ENCODE measurements at places on chromosomes 3 and 15. TPM values are rescaled to one million over a fixed set of nuclear protein-coding genes. Genes with fewer than 3 reads are reported as not detected.

The APH1B gene
- polyA plus RNA-seq: 3.0 TPM

The OIP5 gene
- 0.51 TPM for polyA plus RNA-seq

- DNase-seq: no peak
These were observed 53.7 kb upstream of the MAGI1 start for GRCh38 chr3:66092175-66092995.

DNA sequence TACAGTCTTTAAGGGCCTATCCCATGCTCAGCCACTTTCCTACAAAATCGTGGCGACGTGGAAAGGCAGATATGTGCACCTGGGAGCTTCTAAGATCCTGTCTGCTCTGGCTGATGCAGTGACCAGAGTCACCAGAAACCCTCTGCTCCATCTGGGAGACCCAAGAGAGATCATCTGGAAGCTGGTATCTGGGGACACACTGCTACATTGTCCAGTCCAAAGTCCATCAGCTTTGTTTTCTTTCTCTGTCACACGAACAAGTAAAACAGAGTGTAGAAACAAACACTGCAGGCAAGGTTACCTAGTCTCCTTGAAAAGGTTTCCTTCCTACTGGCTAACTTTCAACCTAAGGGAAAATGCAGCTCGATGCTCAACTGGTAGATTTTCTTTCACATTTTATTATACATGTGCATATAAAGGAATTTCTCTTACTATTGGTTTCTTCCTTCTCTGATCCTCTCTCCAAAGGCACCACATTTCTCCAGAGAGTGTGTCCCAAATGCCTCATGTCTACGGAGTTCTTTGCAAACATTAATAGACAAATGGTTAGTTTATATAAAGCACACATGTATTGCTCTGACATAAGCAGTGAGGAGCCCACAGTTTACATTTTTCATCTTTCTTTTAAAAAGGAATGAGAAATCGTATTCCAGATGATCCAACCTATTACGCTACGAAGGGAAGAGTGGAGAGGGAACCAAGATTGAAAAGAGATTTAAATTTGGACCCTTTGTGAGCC, 8.3 kb upstream of the GREM1 start:
- DNase-seq: no peak

GRCh38 chr3:13673207-13673606, 124.3 kb downstream of the FBLN2 start:
- no peak for DNase-seq

The MINAR1 gene
- polyA plus RNA-seq: 0.18 TPM

DNA sequence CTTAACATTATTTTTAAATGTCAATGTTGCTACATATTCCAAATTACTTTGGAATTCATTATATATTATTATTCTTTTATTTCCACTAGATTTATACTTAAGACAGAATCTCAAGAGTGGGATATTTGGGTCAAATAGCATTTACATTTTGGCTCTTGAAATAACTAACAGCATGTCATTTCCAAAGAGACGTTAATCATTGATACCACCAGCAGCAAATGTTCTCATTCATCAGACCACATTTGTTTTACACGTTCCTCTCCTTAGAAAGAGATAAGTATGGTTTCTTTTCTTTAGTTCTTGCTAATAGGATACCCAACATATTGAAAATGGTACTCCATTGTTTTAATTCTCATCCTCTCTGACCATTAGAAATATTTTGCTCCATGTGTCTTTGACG, 229.8 kb downstream of the LPP start:
- no peak for DNase-seq

GRCh38 chr15:37873336-37873735, 61.1 kb upstream of the TMCO5A start:
- DNase-seq: no peak

The GOLGA8T gene
- not detected for polyA plus RNA-seq

- DNase-seq: no peak
These were observed 27.3 kb downstream of the MEF2A start for GRCh38 chr15:99593070-99593469.

The BTLA gene
- polyA plus RNA-seq: 3.8 TPM

GRCh38 chr3:43213631-43214030, 72.7 kb upstream of the SNRK start:
- no peak for DNase-seq

The UNC13C gene
- under 0.01 TPM for polyA plus RNA-seq

The EPHB1 gene
- polyA plus RNA-seq: not detected

GRCh38 chr15:34279368-34279767, 54.6 kb downstream of the EMC4 start:
- DNase-seq: no peak

DNA sequence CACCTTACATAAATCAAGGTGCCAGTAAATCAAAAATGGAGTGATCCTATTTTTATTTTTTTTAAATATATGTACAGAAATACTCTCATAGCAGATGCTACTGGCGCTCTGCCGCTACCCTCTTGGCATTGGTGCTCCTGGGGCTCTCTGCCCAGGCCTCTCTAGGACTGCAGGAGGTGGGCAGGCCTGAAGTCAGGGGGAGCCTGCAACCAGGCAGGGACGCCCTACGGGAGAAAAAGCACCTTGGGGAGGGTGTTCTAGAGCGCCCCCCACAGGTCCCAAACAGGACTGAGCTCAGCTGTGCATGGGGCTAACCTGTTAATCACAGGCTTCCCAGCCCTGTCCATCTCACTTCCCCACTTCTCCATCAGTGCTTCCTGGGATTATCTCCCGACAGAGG, 192.5 kb downstream of the SHQ1 start:
- no peak for DNase-seq

The SOX2 gene
- polyA plus RNA-seq: not detected

DNA sequence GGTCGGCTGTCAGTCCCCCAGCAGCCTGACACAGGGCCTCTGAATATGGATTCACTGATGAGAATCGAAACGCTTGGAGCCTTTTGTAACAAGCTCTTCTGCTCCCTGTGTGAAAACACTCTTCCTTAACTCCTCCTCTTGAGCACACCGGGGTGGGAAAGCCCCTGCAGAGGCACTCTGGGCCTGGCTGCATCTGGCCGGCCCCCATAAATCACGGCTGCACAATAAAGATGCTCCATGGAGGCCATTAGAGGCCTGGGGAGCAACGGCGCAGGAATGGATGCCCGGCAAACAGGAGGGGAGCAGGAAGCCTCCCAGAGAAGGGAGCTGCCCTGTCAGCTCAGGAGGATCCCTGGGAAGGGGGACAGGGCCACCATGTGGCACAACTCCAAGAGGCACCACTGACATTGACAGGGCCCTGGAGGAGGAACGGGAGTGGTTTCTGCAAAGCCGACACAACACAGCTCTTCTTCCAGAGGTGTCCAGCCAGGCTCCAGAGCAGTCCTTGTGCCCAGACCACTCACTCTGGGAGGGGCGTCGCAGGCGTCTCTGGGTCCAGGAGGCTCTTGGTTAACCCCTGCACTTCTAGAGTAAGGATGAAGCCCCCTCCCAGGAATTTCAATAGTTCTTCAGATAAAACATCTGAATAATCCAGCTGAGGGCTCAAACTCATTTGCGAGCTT, 509.3 kb upstream of the PPP2R3A start:
- DNase-seq: no peak

GRCh38 chr3:111728566-111728935, 130.5 kb upstream of the PHLDB2 start:
- no peak for DNase-seq

The TERC gene
- polyA plus RNA-seq: not detected

DNA sequence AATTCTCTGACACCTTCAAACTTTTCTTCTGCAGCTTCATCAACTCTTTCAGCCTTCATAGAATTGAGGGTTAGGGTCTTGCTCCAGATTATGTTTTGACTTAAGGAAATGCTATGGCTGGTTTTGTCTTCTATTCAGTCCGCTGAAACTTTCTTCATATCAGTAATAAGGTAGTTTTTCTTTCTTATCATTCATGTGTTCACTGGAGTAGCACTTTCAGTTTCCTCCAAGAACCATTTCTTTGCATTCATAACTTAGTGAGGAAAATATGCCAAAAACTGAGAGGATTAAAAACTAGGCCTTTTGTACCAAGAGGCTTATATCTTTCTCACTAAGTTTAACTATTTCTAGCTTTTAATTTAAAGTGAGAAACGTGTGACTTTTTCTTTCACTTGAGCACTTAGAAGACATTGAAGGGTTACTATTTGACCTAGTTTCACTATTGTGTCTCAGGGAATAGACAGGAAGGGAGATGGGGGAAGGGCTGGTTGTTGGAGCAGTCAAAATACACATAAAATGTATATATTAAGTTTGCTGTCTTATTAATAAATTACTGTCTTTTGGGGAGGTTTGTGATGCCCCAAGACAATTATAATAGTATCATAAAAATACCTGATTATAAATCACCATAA, 1110.1 kb downstream of the TBL1XR1 start:
- DNase-seq: no peak

DNA sequence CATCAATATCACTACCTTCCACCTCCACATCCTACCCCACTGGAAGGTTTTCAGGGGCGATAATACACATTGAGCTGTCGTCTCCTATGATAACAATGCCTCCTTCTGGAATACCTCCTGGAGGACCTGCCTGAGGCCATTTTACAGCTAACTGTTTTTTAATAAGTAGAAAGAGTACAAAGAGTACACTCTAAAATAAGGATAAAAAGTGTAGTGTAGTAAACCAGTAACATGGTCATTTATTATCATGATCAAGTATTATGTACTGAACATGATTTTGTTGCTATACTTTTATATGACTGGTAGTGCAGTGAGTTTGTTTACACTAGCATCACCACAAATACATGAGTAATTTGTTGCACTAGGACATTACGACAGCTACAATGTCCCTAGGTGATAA, 46.6 kb upstream of the SSR3 start:
- no peak for DNase-seq

DNA sequence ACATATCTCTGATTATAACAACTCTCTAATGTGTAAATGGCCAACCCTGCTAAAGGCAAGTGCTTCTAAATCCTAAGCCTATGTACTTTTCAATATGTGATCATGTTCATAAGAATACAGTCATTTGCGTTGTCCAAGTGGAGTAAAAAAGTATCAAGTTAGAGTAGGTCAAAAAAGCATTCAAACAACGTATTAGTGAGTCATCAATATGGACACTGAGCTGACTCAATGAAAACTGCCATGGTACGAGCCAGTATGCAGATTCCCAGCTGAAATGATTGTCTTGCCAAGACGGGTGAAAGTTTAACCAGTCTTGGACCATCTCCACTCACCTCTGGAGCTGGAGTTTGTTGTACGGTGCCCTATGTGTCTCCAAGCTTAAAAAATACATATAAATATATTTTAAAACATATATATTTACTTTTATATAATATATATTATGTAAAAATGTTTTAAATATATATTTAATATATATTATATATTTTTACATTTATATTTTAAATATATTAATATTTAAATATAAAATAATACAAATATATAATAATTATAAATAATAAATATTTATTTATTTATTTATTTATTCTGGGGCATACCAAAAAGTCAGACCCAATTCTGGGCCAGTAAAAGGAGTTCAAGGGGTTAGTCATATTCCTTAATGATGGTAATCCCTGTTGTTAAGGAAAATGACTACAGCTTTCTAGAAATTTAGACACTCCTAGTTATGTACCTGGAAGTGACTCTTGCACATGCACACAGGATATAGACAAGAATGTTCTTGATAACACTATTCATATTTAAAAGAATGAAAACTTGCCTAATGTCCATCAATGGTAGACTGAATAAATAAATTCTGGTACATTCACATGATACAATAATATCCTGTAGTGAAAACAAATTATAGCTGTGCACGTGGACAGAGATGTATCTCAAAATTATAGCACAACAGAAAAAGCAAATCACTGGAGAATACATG, 27.2 kb downstream of the PLSCR4 start:
- no peak for DNase-seq

- peak; percentile 26 for DNase-seq
These were observed 39.7 kb downstream of the ABTB1 start for GRCh38 chr3:127712461-127712860.

- no peak for DNase-seq
These were observed 185.1 kb downstream of the GOLGA6L6 start for GRCh38 chr15:20356444-20356910.

The LRRC3B gene
- not detected for polyA plus RNA-seq

The CLEC3B gene
- polyA plus RNA-seq: 177 TPM

The PLIN1 gene
- 0.38 TPM for polyA plus RNA-seq

The ACKR2 gene
- polyA plus RNA-seq: 0.26 TPM

GRCh38 chr3:175378348-175378747, 519.2 kb downstream of the NAALADL2 start:
- no peak for DNase-seq

DNA sequence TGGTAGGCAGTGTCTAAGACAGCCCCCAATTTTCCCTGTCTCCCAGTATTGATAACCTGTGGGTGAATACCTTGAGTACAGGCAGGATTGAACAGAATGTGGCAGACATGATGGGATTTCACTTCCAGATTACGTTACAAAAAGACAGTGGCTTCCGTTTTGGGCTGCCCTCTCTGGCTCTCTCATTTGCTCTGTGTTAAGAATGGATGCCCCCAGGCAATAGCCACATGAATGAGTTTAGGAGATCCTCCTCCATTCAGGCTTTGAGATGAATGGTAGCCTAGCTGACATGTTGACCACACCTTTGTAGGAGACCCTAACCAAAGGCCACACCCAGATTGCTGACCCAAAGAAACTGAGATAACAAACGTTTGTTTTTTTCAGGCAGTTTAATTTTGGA, 34.3 kb downstream of the UBXN7 start:
- no peak for DNase-seq

DNA sequence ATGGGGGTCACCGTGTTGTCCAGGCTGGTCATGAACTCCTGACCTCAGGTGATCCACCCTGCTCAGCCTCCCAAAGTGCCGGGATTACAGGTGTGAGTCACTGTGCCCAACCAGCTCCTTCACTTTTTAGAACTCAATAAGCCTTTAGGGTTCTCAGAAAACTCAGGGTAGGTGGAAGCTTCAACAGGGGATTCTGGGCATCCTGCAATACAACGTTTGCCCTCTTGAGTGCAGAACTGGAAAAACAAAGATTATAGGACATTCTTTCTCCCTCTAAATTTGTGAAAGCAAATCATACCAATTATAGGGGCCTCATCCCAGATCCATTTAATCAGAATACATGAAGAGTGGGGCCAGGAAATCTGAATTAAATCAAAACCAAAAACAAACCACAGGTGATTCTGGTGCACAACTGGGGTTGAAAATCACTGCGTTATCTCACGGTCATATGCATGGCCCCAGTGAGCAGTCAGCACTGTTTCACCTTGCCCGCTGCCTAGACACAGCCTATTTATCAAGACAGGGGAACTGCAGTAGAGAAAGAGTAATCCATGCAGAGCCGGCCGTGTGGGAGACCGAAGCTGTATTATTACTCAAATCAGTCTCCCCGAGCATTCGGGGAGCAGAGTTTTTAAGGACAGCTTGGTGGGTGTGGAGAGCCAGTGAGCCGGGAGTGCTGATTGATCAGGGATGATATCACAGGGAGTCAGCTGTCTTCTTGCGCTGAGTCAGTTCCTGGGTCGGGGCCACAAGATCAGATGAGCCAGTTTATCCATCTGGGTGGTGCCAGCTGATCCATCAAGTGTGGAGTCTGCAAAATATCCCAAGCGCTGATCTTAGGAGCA, 58.4 kb downstream of the TMEM44 start:
- DNase-seq: no peak

The SAMD7 gene
- polyA plus RNA-seq: not detected

DNA sequence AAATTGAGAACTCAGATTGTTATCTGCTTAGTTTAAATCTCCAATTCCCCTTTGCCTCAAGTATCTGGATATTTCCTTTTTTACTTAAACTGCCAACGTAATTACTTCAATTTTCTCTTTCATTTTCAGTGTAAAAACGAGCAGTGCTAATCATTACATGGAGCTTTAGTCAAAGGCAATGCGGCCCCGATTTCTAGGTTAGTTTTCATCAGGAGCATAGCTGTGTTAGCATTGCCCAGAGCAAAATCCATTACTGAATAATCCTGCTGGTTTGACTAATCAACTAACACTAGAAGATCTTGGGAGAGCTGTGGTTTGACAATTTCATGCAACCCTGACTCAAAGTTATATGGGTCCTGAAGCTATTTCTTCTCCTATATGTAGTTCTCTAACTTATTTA, 46.2 kb downstream of the ZPLD1 start:
- no peak for DNase-seq
